ENCODE measurements at places on chromosomes 5 and 9.

DNA sequence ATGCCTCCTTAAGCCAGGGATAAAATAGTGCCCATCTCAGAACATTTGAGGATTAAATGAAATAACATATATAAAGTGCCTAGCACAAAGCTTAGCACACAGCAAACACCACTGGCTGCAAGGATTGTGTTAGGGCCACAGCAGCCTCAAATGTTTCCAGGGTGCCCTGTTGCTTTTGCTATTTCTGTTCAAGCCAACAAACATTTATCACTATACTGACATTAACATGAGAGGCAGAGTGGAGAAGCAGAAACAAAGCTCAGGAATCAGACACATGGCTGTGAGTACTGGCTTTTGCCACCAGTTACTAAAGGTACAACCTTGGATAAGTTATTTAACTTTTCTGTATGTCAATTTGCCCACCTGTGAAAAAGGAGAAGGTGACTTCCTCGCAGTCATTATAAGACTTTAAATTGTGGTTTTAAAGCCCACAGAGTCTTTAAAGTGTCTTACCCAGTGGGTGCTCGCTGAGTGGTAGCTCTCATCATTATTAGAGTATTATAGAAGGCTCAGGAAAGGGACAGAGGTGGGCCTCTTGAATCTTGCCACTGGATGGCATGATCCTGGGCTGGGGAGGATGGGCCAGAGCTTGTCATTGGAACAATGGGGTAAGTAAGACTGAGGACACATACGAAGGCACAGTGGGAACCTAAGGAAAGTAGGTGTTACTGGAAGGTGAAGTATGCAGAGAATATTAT, 98.2 kb downstream of the MARCHF3 start:
- DNase-seq: no peak

DNA sequence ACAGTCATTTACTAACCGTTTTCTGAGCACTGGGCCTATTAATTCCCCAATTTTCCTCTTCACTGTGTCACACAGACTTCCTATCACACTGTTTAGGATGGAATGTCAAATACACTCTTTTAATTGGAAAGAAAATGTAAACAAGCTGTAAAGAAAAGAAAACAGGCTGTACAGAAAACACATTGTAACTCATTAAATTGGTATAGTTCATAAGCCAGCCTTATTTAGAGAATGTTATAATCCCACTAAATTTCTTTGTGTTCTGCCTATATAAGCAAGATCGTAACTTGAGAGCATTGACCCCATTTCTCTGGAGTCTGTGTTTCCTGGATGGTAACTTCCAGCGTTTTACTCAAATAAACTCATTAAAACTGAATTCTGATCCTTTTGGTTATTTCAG, 46.5 kb downstream of the TARS1 start:
- no peak for DNase-seq

- DNase-seq: peak; percentile 25
Observed at GRCh38 chr5:80755626-80756025, 100.8 kb upstream of the DHFR start.

GRCh38 chr9:76725885-76726284, 38.4 kb upstream of the PCA3 start:
- DNase-seq: no peak

DNA sequence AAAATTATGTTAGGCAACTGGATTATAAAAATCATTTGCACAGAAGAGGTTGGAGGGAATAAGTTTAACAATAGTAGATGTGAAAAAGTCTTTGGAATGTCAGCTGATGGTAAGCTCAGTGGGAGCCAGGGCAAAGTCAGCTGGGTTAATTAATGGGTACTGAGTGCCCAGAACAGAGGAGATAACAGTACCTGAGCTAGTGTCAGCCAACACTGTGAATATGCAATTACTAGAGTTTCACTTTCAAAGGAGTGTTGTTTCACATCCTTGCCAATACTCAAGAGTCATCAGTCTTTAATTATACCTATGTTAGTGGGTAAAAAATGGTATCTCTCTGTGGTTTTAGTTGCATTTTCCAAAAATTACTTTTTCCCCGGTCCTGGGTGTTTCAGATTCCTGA, 135.1 kb downstream of the KIF4B start:
- DNase-seq: no peak

GRCh38 chr5:108769352-108769751, 21.7 kb downstream of the FER start:
- no peak for DNase-seq

GRCh38 chr9:130833031-130833990, 1.7 kb upstream of the ABL1 start:
- peak; percentile 78 for DNase-seq

DNA sequence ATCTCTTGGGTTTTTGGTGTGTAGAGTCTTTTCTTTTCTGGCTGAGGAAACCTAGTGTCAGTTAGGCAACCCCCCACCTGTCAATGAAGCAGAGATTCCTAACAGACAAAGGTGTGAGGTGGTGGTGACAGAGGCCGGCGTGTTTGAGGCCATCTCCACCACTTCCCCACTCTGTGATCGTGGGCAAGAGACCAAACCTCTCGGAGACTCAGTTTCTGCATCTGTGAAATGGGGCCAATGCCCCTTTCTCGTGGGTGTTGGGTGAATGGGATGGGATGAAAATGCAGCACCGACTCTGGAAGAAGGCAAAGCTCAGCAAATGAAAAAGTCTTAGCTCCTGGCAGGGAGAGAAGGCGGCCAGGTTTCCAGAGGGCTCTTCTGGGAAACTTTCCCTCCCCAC, 807 bp downstream of the FAM163B start:
- no peak for DNase-seq

- no peak for DNase-seq
Observed at GRCh38 chr5:117562647-117563046, 988.0 kb upstream of the SEMA6A start.

DNA sequence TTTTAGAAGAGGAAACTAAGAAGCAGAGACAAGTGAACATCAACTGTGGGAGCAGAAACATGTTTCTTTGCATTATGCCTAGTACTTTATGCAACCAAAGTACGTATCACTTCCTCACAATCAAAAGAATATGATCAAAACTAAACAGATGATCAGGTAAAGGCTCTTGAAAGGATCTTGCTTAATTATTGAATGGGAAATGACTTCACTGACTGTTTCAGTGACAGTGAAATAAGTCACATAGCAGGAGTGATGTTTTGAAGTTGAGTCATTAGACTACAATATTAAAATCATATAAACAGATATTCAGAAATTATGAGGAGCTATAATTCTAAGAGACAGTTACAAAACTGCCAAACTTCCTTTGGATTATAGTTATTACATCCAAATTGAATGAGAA, 527.3 kb downstream of the MTRR start:
- no peak for DNase-seq

- DNase-seq: peak; percentile 39
Observed at GRCh38 chr5:71924325-71924724, 182.9 kb upstream of the MAP1B start.

DNA sequence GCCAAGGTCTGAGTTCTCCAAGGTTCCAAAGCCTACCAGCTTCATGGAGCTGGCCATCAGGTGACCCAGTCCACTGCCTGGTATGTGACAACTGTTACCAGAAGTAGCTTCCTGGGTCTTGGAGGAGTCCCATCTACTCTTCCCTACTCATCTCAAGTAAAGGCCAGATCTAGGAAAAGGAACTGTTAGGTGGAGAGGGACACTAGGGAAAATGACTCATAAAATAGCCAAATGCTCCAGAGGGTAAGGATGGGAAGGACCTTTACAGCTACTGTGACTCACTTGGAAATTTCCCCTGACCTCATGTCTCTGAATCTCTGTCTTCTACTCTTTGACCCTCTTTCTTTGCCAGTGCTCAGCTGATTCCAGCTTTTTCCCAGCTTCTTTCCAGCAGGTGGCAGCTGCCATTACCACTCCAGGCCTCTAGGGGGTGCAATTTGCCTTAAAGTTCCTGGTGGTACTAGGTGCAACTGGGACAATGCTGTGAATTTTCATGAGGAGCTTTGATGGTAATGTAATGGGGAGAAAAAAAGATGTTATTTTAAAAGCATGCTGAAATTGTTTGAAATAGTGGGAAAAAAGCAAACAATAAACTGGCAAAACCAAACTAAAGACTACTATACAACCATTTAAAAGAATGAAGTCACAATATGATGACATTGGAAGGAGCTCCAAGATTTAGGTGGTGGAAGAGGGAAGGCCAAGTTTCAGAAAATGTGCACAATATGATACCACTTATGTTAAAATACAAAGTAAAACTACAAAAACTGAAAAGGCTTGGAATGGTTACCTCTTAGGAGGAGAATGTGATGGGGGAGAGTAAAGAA, 27.1 kb upstream of the MYORG start:
- peak; percentile 66 for DNase-seq

DNA sequence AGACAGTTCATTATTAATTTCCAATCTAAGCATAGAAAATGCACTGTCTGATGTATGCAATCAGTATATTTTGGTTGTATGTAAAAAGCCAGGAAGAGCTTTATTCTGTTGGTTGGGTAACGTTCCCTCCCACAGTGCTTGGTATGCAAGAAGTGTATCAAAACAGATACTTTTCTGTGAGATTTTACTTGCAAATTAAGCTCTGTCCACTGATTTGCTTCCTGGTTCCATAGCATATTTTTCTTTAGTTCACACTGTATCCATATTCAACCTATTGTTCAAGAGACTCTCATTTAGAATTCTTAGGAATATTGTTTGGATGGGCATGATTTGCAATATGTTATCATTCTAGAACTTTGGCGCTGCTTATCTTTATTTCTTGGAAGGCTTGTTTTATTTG, 47.4 kb downstream of the RNF180 start:
- DNase-seq: peak; percentile 6

GRCh38 chr5:52950686-52951085, 38.5 kb upstream of the ITGA2 start:
- no peak for DNase-seq

DNA sequence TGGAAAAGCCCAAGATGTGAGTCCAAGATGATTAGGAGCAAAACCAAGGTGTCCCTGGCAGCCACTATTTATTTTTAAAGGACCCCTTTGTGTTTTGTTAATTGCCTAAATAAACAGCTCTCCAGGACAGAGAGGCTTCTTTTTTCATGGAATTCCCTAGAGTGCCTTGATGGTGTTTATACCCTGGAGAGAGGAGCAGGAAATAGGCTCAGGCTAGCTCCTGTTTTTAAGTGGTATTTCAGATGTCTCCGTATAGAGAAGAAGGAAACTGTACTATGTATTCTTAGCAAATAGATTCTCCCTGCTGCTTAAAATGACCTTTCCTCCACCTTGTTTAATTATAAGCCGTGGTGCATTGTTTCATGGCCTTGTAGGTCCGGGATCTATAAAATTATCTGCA, 292.4 kb downstream of the CD180 start:
- no peak for DNase-seq

- DNase-seq: no peak
Observed at GRCh38 chr5:57317341-57317740, 143.5 kb downstream of the GPBP1 start.

DNA sequence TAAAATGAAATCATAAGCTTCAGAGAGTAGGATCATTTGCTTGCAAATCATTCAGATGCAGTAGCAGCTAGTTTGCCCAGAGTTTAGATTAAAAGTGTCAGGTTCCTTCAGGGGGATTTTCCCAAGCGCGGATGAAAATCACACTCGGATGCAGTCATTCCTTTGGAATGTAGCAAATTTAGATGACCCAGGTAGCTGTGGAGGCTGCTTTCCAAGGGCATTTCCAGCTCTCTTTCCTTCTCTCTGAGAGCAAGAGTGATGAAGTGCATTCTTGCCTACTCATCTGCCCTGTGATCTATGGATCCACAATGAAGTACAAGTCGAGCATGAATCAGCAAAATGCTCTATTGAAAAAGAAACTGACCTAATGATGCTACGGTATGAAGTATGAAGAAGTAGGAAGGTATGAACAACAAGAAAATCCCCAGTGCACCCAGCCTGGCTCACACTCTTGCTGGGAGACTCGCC, 200.2 kb downstream of the PLK2 start:
- DNase-seq: peak; percentile 87

Measured in astrocyte of the spinal cord (primary cell).